HFFc6 (cell line): ENCODE measurements at places on chromosomes 1 and 21. TPM values are rescaled to one million over a fixed set of nuclear protein-coding genes. Genes with fewer than 3 reads are reported as not detected.
A peak's percentile ranks its signal among the peaks of the same experiment; 100 is the strongest.

GRCh38 chr1:201877877-201878401 is 10.8 kb upstream of the SHISA4 start:
- peaks cover 4% of the 10 kb centered on the region; the same call in 1 of the 2 replicates for H3K27me3 ChIP-seq
- peaks cover 28% of the 10 kb centered on the region for H3K4me1 ChIP-seq
- H3K4me3 ChIP-seq = no peak overlapping the region

FLG gene
- not detected in 3 replicates for total RNA-seq

GRCh38 chr1:69320757-69321211 is 246.9 kb upstream of the LRRC7 start:
- H3K27me3 ChIP-seq = no peaks in the 10 kb centered on the region
- H3K36me3 ChIP-seq = no peaks in the 10 kb centered on the region
- H3K4me1 ChIP-seq = no peaks in the 10 kb centered on the region
- no peak overlapping the region for H3K4me3 ChIP-seq

OR2T35 gene
- not detected in 3 replicates for total RNA-seq

TACSTD2 gene
- total RNA-seq = 0.63 to 12.6 TPM (median 0.95 TPM) in 3 replicates

TRIM46 gene
- total RNA-seq = 6.1 to 7.4 TPM (median 7.1 TPM) in 3 replicates

- no peaks in the 10 kb centered on the region; the same call in 1 of the 2 replicates for H3K36me3 ChIP-seq
- H3K4me3 ChIP-seq = no peak overlapping the region
- H3K27me3 ChIP-seq = no peaks in the 10 kb centered on the region
Measured at GRCh38 chr1:188986745-188987417, 1490.8 kb downstream of the BRINP3 start.

DNA sequence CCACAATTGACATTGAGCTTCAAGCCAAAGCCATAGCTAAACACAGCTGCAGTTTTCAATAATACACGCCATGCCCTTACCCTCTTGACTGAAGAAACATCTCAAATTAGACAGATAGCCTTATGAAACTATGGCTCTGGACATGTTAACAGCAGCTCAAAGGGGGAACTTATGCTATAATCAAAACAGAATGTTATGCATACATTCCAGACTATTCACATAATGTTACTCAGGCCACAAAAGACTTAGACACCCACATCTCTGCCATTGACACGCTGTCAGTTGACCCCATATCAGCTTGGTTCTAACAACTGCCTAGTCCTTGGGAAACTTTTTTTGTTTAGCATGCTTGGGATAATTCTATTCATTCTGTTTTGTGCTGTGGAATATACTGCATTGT is 2.3 kb upstream of the NENF start:
- H3K4me1 ChIP-seq = peaks cover 39% of the 10 kb centered on the region
- H3K36me3 ChIP-seq = 0 out of 2 replicates have a peak, but pooled peaks cover 4% of the 10 kb centered on the region
- DNase-seq = no peak
- peaks cover 11% of the 10 kb centered on the region; the same call in 1 of the 2 replicates for H3K27me3 ChIP-seq
- no peak overlapping the region for H3K4me3 ChIP-seq
- H3K27ac ChIP-seq = no peak overlapping the region

SLC2A5 gene
- total RNA-seq = 0.08 to 0.53 TPM (median 0.18 TPM) in 3 replicates

DNA sequence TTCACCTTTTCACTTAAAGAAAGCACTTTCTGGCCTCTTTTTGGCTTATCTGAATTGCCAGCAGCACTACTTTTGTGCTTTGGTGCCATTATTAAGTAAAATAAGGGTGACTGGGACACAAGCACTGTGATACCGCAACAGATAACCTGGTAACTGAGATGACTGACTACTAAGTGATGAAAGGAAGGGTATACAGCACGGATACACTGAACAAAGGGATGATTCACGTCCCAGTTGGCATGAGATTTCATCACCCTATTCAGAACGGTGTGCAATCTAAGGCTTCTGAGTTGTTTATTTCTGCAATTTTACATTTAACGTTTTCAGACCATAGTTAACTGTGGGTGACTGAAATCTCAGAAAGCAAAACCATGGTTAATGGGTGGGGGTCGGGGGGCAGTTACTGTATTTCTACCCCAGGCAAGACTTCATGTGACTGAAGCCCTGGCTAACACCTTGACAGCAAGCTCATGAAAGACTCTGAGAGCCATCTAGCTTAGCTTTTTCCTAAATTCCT is 102.8 kb downstream of the CLIC6 start:
- H3K4me1 ChIP-seq = peaks cover 23% of the 10 kb centered on the region
- H3K36me3 ChIP-seq = no peaks in the 10 kb centered on the region
- H3K4me3 ChIP-seq = no peak overlapping the region
- no peak overlapping the region for H3K27ac ChIP-seq
- H3K27me3 ChIP-seq = no peaks in the 10 kb centered on the region
- peak; percentile 38 for DNase-seq

- H3K36me3 ChIP-seq = no peaks in the 10 kb centered on the region
- DNase-seq = no peak
- H3K27ac ChIP-seq = no peak overlapping the region
Measured at GRCh38 chr1:79652426-79652825, 645.9 kb upstream of the ADGRL4 start.

DNA sequence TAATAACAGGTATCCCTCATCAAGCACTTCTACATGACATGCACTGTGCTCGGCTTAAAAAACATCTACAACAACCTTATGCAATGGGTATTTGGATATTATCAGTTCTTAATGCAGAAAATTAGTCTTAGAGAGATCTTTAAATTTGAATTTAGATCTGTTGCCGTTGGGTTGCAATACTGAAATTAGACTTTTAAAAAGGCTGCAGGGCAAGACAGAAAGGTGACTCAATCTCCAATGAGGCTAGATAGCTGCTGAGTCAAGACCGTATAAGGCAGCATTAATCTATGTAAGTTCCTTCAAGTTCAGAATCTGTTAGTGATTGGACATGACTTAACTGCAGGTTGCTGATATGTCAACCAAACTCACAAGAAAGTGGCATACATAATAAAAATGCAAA is 37.3 kb downstream of the OLFM3 start:
- H3K4me1 ChIP-seq = no peaks in the 10 kb centered on the region
- no peak overlapping the region for H3K4me3 ChIP-seq
- H3K27me3 ChIP-seq = no peaks in the 10 kb centered on the region

- no peak overlapping the region for H3K27ac ChIP-seq
- peaks cover 23% of the 10 kb centered on the region for H3K4me1 ChIP-seq
- peak; percentile 18 for DNase-seq
- peak overlapping the region; percentile 78 for H3K4me3 ChIP-seq
Measured at GRCh38 chr1:227728059-227728891, 6.8 kb downstream of the JMJD4 start.

HECTD3 gene
- total RNA-seq = 27.2 to 33.3 TPM (median 28.3 TPM) in 3 replicates

- peaks cover 13% of the 10 kb centered on the region for H3K36me3 ChIP-seq
- peaks cover 41% of the 10 kb centered on the region for H3K4me1 ChIP-seq
- peaks cover 1% of the 10 kb centered on the region for H3K27me3 ChIP-seq
- H3K27ac ChIP-seq = peak overlapping the region; percentile 90
- H3K4me3 ChIP-seq = peak overlapping the region; percentile 94
- no peak for DNase-seq
Measured at GRCh38 chr21:32772281-32773047, 909 bp upstream of the PAXBP1 start.

TAL1 gene
- not detected in 3 replicates for total RNA-seq

DNA sequence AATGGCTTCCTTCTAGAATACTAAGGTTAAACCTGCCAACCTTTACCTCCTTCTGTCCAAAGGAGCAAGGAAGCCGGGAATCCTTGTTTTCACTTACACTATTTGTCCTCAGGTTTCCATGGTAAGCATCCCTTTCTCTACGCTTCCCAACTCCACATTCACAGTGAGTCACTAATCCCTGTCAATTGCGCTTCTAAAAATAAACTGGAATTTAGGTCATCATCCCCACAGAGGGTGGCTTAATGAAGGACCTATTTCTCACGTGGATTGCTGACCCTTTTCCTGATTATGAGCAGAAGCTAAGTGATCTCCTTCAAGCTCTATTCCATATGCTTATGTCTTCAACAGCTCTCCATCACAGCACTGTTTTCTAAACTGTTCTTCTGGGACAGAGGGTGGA is 39.9 kb upstream of the ABCA4 start:
- no peak overlapping the region for H3K4me3 ChIP-seq
- peak overlapping the region; percentile 58 for H3K27ac ChIP-seq
- peaks cover 9% of the 10 kb centered on the region for H3K27me3 ChIP-seq
- peaks cover 31% of the 10 kb centered on the region for H3K4me1 ChIP-seq
- peaks cover 4% of the 10 kb centered on the region; the same call in 1 of the 2 replicates for H3K36me3 ChIP-seq

DNA sequence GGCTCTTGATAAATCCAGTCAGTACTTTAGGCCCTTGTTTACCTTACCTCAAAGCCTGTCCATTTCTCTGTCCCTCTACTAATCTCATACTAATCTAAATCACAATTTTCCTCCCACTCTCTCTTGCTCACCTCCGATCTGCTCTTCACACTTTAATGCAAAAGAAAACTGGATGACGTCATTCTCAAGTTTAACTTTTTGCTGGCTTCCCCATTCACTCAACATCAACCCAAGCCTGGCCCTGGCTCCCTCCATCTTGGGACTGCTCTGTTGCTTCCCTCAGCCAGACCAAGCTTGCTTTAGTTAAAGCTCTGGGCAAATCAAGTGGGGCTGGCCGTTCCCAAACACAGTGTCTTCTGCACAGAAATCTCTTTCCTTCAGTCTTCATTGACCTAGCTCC is 29.7 kb downstream of the COA6 start:
- no peak for DNase-seq
- H3K27ac ChIP-seq = no peak overlapping the region
- no peaks in the 10 kb centered on the region for H3K36me3 ChIP-seq
- H3K27me3 ChIP-seq = no peaks in the 10 kb centered on the region; the same call in 1 of the 2 replicates
- peaks cover 14% of the 10 kb centered on the region for H3K4me1 ChIP-seq

ANGPTL1 gene
- total RNA-seq = not detected in 3 replicates

TMOD4 gene
- total RNA-seq = not detected in 2 replicates

GRCh38 chr1:228902781-228903433 is 167.6 kb downstream of the RHOU start:
- H3K36me3 ChIP-seq = peaks cover under 1% of the 10 kb centered on the region; the same call in 1 of the 2 replicates
- peaks cover 12% of the 10 kb centered on the region for H3K4me1 ChIP-seq
- no peaks in the 10 kb centered on the region; the same call in none of the 2 replicates for H3K27me3 ChIP-seq
- no peak overlapping the region for H3K4me3 ChIP-seq
- H3K27ac ChIP-seq = no peak overlapping the region

RABGAP1L gene
- 14.5 to 17.0 TPM (median 16.8 TPM) in 3 replicates for total RNA-seq
